ENCODE measurements at places on chromosomes 13 and 19.

- no peak for DNase-seq
These were observed 527 bp upstream of the EMC10 start for GRCh38 chr19:50475736-50476223.

DNA sequence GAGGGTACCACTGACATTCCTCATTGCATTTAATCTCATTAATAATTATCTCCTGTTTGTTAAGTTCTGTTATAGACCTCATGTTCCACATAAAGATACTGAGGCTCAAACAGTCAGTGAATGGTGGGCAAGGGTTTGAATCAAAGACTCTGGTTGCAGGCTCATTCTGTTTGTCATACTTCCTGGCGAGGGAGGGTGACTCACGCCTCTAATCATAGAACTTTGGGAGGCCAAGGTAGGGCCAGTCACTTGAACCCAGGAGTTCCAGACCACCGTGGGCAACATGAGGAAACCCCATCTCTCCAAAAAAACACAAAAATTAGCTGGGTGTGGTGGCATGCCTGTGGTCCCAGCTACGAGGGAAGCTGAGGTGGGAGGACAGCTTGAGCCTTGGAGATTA is 220.7 kb upstream of the MIR17HG start:
- no peak for DNase-seq

- no peak for DNase-seq
These were observed 107.8 kb upstream of the TNFSF11 start for GRCh38 chr13:42466123-42466522.

DNA sequence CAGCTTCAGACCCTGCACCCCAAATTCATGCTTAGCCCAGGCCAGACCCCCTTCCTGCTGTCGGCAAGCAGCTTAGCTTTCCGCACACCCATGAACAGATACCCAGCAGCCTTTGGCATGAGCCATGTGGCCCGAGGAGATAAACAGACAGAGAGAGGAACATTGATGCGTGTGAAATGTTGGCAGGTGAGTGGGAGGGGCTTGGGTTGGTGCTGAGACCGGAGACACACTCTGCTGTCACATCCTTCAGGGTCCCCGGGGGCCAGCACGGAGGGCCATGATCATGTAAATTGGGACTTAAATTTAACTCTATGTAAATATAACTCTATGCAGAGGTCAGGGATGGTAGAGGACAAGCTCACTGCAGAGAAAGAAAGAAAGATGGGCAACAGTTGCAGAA is 1.5 kb downstream of the CD22 start:
- DNase-seq, result no peak

GRCh38 chr13:73810647-73811046 is 323.6 kb downstream of the KLF12 start:
- no peak for DNase-seq

- DNase-seq, result no peak
These were observed 14.3 kb upstream of the SHD start for GRCh38 chr19:4264812-4265211.

- peak; percentile 60 for DNase-seq
These were observed 58.0 kb downstream of the PIBF1 start for GRCh38 chr13:72839831-72840426.

GRCh38 chr13:104648291-104648690 is 1582.1 kb upstream of the SLC10A2 start:
- DNase-seq, result no peak

- DNase-seq, result peak; percentile 25
These were observed 374.0 kb downstream of the IRS2 start for GRCh38 chr13:109412283-109412901.

DNA sequence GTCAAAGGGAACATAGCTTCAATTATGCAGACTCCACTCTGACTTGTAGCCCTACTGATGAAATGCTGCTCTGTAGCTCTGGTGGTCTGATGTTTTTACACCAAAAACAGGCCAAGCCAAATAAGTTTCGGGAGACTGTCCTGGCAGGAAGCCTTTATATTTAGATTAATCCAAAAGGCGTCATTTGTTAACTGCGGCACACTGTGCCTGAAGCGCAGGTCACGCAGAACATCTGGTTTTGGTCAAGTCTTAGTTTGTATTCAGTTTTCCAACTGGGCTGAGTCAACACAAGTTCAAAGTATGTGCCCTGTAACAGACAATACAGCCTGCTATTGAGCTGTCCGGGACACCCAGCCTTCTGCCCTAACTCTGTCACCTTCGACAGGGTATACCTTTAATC is 154.6 kb upstream of the IPO5 start:
- DNase-seq, result no peak

- no peak for DNase-seq
These were observed 13.1 kb downstream of the SETDB2 start for GRCh38 chr13:49457221-49457620.

DNA sequence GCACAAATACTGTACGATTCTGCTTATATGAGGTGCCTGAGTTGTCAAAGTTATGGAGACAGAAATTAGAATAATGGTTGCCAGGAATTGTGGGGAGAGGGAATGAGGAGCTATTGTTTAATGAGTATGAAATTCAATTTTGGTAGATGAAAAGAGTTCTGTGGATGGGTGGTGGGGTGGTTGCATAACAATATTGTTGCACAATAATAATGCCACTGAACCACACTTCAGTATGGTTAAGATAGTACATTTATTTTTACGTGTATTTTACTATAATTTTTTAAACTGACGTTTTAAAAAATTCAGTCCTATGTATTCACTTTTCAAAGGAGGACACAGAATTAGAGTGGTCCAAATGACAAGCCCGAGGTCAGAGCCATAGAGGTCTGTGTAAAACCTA is 1.8 kb upstream of the OXGR1 start:
- no peak for DNase-seq

DNA sequence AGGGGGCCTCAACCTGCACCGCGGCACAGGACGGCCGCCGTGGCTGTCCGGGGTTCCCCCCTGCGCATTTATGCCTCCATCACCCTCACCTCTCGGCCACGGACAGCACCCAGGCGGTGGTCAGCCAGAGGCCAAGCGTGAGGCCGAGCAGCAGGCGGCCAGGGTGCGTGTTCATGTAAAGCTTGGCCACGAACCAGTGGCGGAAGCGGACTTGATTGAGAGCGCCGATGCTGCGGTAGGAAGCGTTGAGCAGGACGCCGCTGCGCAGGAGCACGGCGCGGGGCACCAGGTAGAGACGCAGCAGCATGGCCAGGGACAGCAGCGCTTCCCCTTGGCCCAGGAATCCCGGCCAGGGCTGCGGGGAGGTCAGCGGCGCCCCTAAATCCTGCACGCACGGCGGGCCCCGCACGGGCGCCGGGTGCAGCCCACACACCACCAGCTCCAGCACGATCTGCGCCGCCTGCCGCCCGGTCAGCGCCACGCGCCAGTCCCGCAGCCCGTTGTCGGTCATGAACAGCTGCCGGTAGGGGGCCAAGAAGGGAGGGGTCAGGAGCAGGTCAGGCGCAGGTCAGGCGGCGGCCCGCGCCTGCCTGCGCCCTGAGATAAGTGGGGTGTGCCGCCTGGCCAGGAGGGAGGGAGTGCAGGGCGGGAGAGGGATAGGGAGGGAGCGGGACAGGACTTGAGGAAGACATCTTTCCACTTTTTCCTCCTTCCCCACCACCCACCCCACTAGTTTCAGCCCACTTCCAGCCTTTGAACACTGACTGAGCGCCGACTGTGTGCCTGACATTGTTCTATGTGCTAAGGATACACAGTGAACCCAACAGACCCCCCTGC is 6.5 kb downstream of the KCNN4 start:
- DNase-seq, result no peak

DNA sequence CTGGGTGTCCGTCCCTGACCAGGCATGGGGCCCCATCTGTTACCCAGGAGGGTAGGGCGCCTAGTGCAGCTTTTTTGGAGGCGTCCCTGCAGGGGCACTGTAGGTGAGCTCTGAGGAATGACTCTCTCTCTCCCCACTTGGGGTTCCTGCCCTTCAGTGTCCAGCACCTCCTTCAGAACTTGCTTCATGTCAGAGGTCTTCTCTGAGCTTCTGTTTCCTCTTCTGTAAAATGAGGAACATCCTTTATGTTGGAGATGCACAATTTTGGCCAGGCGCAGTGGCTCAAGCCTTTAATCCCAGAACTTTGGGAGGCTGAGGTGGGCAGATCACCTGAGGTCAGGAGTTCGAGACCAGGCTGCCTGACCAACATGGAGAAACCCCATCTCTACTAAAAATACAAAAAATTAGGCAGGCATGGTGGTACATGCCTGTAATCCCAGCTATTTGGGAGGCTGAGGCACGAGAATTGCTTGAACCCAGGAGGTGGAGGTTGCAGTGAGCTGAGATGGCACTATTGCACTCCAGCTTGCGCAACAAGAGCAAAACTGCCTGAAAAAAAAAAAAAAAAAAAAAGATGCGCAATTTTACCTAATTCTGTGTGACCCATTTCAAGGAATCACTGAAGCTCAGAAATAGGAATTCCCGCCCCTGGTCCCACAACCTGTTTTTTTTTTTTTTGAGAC is 15.2 kb upstream of the PIK3R2 start:
- DNase-seq, result no peak

DNA sequence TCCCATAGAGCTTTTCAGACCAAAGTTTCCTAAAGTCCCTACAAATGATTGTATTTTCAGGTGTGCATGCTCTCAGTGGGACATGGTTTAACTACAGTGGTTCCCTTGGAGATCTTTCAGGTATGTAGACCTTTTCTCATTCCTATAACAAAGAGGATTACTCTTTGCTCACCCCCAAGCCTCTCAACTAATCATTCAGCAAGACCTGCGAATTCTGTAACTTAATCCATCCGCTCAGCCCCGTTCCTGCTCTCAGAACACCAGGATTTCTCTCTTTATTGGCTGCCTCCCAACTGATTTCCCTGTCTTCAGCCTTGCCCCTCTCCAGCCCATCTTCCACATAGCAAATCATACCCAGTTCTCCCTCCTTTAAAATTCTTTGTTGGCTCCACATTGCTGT is 253.6 kb downstream of the MTUS2 start:
- DNase-seq, result no peak

DNA sequence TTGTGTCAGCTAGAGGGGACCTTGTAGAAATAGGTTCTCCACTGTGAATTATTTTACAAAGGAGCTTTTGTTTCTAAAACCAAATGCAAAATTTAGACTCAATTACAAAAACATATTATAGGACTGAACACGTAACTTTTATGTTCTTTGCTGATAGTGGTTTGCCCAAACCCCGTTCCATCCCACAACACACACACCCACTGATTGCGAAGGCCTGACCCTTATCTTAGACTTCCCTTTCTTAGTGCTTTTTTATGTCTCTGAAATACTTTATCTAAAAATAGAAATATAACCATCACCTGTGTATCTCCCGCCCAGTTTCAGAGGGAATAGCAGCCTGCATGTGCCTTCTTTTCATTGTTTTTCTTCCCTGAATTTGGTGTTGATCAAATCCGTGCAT is 13.0 kb downstream of the CCNA1 start:
- DNase-seq, result no peak

DNA sequence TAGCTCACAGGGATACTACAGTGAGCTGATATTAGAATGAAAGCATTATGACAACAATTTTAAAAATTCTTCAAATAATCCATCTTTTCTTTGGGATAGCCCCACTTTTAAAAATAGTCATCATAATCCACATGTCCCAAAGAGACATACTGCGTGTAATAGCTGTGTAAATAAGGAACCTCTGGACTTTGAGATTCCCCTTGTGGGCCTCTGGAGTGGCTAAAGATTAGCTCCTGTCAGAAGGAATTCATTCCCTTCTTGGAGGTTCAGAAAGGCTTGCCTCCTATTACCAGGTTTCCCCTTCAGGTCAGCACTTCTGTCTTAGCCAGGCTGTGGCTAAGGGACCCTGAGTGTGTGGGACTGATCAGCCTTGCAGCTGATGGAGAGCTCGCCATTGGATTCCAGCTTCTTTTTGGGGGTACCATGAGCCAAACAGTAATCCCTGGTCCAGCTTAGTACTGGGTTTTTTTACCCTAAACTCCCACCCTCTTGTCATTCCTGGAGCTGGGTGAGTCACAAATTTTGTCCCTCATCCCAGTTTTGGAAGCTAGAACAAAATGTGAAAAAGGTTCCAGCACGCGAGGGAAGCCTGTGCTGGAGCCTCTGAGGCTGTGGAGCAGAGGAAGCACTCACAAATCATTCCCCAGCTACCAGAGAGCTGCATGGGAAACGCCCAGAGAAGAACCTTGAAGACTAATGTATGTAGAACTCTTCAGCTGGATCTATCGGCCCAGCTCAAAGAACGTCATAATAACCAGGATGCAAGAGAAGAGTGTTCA is 96.7 kb downstream of the RNASEH2B start:
- no peak for DNase-seq

- DNase-seq, result no peak
These were observed 55.7 kb downstream of the TM9SF2 start for GRCh38 chr13:99556867-99557443.

DNA sequence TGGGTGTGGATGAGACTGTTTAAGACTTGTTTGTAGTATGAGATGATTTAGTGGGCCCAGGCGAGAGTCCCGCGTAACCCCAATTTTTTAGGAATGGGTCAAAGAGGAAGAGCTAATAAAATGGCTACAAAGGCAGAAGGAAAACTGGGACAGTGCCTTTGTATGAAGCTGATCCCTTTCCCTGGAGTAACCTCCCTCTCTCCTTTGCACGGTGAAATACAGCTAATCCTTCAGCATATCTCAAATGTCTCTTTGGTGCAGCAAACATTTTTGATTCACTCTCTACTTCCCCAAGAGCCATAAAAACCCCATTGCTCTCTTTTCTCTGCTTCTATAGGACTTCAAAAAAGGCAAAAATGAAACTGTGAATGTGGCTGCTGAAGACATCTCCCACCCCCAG is 473.8 kb downstream of the KLF5 start:
- no peak for DNase-seq

GRCh38 chr13:52011632-52012511 is at the start of gene ALG11:
Gene ALG11, plus strand, starts transcription at chr13:52012398. Its CDS starts 21 bp downstream, at chr13:52012419.
- DNase-seq, result peak; percentile 99

- no peak for DNase-seq
These were observed 68.6 kb upstream of the TEX29 start for GRCh38 chr13:111251646-111252445.

GRCh38 chr19:41310033-41310831 is at the start of gene CCDC97:
Gene CCDC97, plus strand, starts transcription at chr19:41310172. Its CDS starts 139 bp downstream, at chr19:41310311.
- DNase-seq, result peak; percentile 97

- no peak for DNase-seq
These were observed 886 bp downstream of the MFSD12 start for GRCh38 chr19:3556423-3556977.

DNA sequence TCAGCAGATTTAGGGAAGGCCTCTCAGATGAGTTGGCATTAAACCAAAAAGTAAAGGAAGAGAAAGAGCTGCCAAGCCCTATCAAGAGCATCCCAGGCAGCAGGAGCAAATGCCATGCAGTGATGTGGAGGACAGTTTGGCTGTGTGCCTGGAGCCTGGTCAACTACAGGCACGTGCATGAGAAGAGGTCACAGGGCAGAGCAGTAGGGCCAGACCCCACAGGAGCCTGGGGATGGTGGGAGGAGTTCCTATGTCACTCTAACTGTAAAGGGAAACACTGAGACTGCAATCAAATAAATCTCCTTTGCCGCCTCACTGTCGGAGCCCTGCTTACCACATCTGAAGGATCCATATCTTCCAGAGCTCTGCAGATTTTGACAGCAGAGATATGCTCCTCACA is 240.5 kb downstream of the ENOX1 start:
- DNase-seq, result no peak

DNA sequence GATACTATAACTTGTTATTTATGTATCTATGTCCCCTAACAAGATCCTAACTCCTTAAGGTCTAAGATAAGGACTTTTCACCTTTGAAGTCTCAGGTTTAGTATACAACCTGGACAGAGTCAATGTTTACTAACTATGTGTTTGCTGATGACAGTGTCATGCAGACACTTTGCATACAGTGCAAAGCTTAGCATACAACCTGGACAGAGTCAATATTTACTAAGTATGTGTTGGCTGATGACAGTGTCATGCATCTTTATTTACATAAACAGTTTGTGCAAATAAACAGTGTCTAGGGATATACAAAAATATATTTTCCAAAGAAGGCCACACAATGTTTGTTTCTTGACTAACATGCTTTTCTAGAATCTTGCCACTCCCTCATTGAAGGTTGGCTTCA is 34.7 kb downstream of the DCT start:
- DNase-seq, result no peak

All from COLO829 (cell line).